Cardiac fibroblast (primary cell): ENCODE measurements at places on chromosomes 11 and 22.

GRCh38 chr22:35230839-35231584 is 26.3 kb upstream of the HMGXB4 start:
- no peak for DNase-seq

DNA sequence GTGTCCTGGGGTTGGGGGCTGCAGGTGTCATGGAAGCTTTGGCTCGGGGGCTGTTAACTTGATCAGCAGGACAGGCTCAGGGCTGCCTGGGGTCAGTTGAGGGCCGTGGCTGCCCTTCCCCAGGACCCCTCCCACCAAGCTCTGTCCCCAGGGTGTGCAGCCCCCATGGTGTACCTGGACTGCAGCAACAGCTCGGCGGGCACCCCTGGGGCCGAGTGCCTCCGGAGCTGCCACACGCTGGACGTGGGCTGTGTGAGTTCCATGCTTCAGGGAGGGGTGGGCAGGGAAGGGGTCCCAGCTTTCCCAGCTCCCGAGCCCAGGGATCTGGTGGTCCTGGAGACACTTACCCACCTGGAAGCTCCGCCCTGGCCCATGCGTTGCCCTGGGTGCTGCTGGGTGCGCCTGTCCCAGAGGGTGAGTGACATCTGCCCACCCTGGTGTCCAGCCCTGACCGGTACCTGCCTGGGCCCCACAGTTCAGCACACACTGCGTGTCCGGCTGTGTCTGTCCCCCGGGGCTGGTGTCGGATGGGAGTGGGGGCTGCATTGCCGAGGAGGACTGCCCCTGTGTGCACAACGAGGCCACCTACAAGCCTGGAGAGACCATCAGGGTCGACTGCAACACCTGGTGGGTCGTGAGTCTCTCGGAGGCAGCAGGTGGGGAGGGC is 11.3 kb downstream of the MUC5B start:
- DNase-seq = no peak

GRCh38 chr11:28463826-28464225 is 355.6 kb downstream of the METTL15 start:
- peak; percentile 62 for DNase-seq

- DNase-seq = peak; percentile 30
These were observed 562.6 kb upstream of the ANO3 start for GRCh38 chr11:25769287-25769686.

GRCh38 chr22:24391836-24392217 is 35.6 kb upstream of the ADORA2A start:
- peak; percentile 86 for DNase-seq

- peak; percentile 54 for DNase-seq
These were observed 19.9 kb upstream of the ME3 start for GRCh38 chr11:86692317-86692716.
